ENCODE measurements at places on chromosomes 4 and X.

DNA sequence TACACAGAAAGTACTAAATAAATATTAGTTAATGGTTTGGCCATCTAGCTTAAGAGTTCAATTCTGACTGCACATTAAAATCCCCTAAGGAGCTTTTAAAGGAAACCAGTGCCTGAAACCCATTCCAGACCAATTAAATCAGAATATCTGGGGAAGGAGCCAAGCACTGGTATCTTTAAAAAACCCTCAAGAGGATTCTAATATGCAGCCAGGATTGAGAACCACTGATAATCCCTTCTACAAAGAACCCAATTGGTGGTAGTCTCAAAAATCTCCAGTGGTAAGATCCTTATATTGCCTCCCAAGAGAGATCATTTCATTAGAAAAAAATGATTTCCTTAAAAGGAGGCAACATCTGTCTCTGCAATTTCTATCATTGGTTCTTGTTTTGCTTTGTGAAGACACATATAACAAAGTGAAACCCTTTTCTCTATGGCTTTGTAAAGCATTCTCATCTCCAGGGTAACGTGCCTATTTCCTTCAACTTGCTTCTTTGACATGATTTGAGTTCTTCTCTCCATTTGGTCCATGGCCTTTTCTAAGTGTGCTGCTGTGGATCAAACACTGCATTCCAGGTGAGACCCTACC lies 3.5 kb downstream of the GPR34 start:
- no peak for DNase-seq

DNA sequence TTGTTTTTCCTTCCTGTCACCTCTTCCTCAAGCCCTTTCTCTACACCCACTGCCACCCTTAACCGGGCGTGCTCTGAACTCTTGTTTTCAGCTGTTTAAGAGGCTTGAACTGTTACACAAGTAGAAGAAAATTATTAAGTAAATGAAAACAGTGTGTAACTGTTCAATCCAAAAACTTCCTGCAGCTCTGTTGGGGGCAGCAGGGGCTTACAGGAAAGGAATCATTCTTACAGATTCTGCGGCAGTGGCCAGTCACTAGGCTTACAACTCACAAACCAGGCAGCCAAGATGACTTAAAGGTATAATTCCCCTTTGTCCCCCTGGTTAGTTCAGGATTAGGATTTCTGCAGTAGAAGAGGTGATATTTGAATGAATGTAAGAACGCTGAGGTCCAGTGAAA lies 70.2 kb upstream of the ETNPPL start:
- DNase-seq = peak; percentile 40

- no peak for DNase-seq
These were observed 41.3 kb upstream of the CEP135 start for GRCh38 chr4:55907469-55907868.

- DNase-seq = no peak
These were observed 526.0 kb downstream of the MID1IP1 start for GRCh38 chrX:39327255-39327654.

- no peak for DNase-seq
These were observed 126.7 kb downstream of the RBM47 start for GRCh38 chr4:40502934-40503333.

- no peak for DNase-seq
These were observed 35.6 kb downstream of the GAB1 start for GRCh38 chr4:143372093-143372915.

DNA sequence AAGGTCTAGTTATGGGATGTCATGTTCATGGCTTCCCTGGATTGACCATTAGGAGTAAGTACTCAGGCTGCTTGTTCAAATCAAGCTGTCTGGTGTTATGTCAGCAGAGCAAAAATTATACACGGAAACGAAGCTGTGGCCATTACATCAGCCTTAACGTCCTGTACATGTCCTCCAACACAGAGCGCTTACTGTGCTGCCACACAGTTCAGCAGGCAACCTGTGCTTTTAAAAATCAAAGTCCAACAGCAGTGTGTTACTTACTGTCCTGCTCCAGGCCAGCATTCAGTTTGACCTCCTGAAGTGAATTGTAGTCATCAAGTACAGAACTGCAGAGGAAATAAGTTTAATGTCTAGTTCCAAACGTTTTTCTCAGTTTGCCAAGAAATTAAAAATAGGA lies 46.0 kb downstream of the KLHL34 start:
- DNase-seq = no peak

GRCh38 chr4:3136454-3136853 lies 62.0 kb downstream of the HTT start:
- DNase-seq = no peak

GRCh38 chr4:183249854-183250253 lies 70.2 kb downstream of the CLDN22 start:
- DNase-seq = peak; percentile 52

DNA sequence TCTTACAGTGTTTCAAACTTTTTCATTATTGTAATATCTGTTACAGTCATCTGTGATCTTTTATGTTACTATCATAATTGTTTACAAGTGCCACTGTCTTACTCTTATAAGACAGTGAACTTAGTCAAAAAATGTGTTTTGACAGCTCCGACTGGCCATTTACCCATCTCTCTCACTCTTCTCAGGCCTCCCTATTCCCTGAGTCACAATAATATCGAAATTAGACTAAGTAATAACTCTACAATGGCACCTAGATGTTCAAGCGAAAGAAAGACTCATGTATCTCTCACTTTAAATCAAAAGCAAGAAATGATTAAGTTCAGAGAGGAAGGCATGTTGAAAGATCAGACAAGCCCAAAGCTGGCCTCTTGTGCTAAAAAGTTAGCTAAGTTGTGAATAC lies 184.2 kb downstream of the CDS1 start:
- DNase-seq = no peak

DNA sequence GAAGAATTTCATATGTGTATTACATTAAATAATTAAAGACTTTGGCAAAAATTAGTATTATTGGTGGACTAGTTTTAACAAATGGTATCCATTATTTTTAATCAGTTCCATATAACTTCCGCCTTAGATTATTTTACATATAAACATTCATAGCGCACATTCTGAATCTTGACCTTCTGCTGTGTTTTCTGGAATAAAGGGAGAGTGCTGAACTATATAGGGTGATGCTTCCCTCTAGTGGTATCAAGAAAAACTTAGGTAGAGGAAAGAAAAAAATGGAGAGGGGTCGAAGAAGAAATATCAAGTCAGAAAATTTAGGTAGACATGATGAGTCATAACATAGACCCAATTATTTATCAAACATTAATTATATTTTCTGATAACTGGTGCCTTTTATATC lies 155.6 kb upstream of the PACRGL start:
- DNase-seq = peak; percentile 36

DNA sequence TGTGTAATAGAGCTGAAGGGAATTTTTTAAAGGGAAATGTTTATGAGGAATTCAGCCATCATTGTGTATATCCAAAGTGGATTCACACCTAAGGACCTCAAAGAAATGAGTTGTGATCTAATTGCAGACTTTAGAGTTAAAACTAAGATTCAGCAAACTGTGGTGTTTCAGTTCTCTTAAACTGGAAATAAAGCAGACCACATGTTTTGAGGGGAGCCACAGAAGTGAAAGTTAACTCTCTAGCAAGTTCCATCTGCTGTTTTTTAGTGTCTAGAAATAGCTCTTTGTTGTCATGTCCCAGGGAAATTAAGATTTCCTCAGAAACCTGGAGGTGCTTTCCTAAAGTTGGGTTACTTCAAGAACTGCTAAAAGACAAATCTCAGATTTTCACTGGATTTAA lies 97.3 kb upstream of the DDX3X start:
- no peak for DNase-seq

DNA sequence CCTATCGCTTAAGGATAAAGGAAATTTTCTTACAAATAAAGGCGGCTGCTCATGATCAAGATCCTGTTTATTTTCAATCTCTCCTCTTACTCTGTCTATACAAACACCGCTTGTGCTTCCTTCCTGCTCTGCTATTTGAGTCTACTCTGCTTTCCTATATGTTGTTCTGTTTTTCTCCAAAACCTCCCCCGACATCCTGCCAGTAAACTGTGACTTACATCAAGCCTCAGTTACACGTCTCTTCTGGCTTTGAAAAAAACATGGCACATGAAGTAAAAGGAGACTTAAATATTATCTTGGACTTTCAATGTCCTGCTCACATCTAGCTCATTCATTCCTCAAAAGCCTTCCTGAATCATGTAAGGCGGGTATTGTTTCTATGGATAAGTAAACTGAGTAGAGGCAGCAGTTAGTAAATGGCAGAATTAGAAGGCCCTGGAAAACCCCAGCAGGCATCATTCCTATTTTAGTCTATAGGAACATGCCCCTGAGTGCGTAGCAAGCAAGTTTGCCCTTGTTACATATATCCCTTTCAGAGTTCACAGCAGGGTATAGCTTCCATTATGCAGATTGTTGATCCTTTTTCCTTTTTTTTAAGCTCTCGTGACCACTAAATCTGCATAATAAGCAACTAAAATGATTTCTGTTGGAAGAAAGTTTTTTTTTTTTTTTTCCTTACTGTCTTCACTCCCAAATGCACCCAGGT lies 280.1 kb downstream of the RAPGEF2 start:
- peak; percentile 30 for DNase-seq

GRCh38 chr4:87465739-87466366 lies 43.5 kb downstream of the NUDT9 start:
- peak; percentile 47 for DNase-seq

GRCh38 chr4:95472534-95472933 lies 76.2 kb downstream of the UNC5C start:
- DNase-seq = no peak

DNA sequence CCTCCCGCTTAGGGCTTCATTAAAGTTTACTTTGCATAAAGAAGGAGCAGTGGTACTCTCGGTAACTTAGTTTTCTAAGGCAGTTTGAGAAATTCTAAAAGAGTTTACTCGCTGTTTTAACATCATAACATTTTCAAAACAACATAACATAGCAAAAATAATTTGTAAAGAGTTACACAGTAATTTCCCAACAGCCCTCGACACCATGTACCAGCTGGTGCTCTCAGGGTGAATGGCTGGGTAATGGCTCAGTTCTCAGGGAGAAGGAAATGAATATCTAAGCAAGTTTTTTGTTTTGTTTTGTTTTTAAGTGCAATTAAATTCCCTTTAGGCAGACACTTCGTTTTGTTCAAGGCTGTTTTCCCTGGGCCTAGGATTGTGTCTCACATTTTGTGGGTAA lies 435.3 kb downstream of the C4orf33 start:
- no peak for DNase-seq

GRCh38 chr4:82890528-82890900 lies 439 bp downstream of the SEC31A start:
- DNase-seq = no peak

DNA sequence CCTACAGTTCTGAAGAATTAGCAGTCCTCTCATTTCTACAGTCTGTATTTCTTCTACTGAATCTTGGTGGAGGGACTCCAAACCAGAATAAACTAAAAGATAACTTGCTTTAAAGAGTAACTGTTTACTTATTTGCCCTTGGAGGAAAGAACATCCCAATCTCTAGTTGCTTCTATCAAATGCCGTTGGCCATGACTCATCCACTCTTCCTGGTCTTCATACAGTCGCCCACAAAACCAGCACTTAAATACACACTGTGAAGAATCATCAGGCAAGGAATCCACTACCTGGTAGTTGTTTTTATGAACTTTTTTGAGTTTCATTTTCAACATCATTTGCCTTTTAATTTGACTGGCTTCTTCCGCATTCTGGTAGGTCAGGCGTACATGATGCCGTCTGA lies 14.2 kb downstream of the ZNF518B start:
- no peak for DNase-seq

DNA sequence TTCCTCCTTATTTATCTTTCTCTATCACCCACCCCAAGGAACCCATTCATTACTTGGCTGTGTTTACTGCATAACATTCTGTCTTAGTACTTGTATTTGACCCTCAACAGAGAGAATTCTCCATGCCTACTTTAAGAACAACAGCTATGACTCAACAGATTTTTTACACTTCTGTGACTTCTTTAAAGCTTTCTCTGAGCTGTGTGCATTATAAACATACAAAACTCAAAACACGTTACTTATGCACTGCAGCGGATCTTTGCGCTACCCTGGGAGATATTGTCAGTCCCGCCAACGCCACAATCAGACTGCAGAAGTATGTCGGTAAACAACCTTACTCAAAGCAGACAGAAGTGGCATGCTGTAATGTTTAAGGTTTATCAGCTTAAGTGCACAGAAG lies 35.1 kb downstream of the PRKX start:
- no peak for DNase-seq

DNA sequence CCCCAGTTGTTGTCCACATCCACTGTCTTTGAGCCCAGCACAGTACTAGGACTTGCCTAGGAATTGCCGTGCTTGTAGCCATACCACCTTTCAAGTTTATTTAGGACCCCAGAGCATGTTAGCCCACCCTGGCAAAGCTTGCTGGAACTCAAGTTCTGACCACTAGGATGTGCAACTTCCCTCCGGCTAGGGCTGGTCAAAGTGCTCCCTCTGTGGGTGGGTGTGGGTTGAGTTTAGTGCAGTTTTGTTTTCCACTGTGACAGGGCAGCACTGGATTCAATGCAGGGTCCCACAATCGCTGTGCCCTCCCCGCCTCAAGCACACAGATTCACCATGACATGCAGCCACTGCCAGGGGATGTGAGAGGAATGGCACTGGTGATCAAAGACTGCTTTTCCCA lies 96.0 kb downstream of the RASGEF1B start:
- no peak for DNase-seq

GRCh38 chr4:10746371-10747171 lies 62.0 kb upstream of the CLNK start:
- no peak for DNase-seq

DNA sequence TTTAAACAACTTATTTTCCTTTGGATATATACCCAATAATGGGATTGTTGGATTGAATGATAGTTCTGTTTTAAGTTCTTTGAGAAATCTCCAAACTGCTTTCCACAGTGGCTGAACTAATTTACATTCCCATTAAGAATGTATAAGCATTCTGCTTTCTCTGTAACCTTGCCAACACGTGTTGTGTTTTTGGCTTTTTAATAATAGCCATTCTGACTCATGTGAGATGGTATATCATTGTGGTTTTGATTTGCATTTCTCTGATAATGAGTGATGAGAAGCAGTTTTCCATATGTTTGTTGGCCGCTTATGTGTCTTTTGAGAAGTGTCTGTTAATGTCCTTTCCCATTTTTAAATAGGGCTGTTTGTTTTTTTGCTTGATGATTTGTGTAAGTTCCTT lies 155.6 kb upstream of the PITX2 start:
- no peak for DNase-seq

DNA sequence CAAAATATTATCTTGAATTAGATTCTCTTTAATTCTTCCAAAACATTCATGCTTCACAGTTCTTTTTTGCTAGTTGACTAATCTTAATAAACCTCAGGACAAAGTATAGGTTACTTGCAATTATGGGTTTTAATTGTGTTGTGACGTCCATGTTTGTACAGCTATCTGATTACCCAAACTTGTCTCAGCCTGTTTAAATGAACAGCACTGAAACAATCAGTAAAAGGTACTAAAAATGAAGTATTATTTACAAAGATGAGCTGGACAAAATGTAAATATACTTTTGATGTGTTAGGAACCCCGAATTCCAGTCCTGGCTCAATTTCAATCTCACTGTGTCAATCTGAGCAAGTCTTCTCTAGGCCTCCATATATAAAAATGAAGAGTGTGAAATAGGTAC lies 57.4 kb upstream of the SLC6A14 start:
- no peak for DNase-seq

All from neural progenitor cell (in vitro differentiated cells).